Stimulated activated CD8-positive, alpha-beta memory T cell treated with anti-CD3 and anti-CD28 coated beads, Interleukin-7, amount 100 ng/mL, for 48 hours (primary cell): ENCODE measurements at places on chromosomes 16 and 17.

DNA sequence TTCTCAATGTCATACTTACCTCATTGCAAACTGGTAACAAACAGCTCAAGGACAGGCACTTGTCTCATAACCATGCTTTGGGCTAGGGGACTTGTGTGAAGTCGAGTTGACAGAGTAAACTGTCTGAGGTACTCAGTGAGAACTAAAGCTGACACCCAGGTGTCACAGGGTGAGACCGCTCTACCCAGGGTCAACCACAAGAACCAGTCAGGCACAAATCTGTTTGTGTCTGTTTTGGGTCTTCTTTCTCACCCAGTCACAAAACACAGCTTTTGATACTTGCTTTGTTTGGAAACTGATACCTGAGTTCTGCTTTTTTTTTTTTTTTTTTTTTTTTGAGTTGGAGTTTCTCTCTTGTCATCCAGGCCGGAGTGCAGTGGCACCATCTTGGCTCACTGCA is 161.1 kb downstream of the STX8 start:
- no peak for DNase-seq

DNA sequence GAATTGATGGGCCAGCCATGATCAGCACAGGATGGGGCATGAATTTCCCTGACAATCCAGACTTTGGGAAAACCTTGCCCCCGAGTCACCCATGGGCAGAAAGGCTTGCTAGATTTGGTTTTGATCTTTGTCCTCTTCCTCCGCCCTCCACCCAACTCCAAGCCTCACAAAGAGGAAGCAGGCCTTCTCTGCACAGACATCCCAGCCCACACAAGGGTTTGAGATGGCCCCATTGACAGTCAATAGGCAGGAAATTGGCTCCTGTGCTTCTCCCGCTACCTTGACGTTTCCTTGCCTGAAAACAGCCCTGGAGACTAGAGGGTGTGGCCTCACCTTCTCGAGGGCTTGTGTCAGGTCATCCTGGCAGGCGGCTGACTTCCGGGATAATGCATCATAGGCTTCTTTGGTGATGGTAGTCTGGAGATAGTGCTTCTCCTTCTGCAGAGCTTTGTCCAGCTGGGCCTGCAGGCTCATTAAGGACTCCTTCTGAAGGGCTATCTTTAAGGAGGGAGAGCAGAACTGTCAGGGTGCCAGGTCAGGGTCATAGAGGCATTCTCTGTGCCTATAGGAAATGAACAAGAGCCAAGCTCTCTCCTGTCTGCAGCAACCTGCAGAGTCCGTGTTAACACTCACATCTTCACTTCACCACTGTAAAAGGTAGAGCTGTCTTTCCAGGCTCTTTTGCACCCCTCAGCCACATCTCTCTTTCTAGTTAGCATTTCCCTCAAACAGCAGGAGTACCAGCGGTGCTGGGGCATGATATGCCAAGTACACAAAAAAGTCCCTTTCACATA is 32.2 kb downstream of the DHX38 start:
- DNase-seq, result no peak

DNA sequence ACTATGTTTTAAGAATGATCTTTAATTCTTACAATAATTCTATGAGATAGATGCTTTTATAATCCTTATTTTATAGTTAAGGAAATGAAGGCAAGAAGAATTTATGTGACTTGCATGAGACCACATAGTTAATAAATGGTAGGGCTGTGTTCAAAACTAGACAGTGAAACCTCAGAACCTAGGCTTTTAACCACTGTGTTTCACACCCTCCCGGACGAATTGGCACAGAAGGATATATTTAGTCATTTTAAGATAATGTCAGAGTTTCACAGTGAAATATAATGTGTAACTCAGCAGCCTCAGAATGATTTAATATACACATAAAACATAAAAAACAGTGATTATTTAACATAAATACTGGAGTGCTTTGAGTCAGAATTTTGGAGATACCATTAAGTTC is 57.0 kb downstream of the NSRP1 start:
- no peak for DNase-seq

DNA sequence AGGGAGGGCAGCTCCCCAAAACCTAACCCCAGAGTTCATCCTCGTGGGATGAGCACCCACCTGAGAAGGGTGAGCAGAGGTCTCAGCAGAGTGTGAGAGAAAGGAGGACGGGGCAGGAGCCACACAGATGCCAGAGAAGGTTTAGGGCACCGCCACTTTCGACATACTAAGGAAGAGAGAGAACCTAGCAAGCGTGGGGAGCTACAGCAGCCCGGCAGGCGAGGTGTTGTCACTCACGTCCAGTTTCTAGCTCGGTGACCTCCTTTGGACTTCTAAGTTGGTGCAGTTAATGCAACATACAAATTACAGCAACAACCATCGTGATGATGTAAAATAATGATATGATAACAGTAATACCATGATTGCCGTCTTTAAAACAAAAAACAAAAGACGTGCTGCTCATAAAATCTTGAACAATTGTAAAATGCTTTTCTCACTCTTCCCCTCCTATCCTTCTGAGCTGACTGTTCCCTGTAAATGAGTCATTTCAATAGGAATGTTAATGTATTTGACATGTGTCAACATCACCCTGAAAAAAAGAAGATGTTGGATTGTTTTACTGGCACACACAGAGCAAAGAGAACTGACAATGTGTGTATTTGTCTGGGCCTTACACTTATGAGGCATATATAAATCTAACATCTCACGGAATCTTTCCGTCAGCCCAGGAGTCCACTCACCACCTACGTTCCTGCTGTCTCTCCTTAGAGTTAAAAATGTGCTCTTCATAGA is 158.2 kb upstream of the MAF start:
- DNase-seq, result no peak

- no peak for DNase-seq
Observed at GRCh38 chr16:21684199-21684598, 20.4 kb downstream of the OTOA start.

DNA sequence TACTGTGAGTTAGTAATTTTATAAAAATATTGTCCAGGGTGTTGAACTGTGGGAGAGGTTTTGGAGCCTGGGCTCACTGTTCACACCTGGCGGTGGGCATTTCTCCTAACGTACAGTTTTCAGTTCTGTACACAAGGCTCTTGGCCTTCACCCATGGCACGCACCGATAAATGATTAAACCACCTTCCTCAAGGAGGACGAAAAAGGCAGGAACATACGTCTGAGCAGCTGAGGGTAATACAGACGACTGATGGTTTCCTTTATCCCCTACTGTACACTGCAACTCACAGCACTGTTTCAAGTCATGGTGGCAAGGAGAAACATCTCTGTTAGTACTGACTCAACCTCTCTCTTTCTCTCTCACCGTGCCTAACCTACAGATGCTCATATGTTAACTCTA is 1.4 kb upstream of the ST6GALNAC1 start:
- no peak for DNase-seq

- no peak for DNase-seq
Observed at GRCh38 chr17:882827-883585, 96.6 kb downstream of the NXN start.

DNA sequence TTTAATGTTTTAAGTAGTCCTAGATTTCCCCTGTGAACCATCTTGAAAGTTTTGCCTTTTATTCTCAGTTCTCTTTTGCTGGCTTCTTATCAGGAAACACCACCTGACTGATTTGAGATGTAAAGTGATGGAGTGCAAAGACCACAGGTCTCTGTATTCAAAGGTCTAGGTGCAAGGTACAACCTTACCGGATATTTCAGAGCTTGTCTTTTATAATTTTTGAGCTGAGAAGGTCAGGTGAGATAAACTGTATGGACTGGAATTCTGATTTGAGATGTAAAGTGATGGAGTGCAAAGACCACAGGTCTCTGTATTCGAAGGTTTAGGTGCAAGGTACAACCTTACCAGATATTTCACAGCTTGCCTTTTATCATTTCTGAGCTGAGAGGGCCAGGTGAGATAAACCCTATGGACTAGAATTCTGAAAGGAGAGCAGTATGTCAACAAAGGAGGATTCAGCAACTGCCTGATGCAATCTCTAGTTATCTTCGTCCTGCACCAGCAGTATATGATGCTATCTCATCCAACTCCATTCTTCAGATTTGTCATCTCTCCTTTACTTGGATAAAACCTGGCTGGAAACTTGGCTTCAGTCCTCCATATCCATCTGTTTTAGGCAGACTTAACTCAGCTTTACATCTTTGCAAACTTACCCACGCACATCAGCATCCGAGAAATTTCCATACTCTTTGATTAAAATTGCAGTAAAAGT is 64.3 kb downstream of the CENPV start:
- DNase-seq, result no peak

DNA sequence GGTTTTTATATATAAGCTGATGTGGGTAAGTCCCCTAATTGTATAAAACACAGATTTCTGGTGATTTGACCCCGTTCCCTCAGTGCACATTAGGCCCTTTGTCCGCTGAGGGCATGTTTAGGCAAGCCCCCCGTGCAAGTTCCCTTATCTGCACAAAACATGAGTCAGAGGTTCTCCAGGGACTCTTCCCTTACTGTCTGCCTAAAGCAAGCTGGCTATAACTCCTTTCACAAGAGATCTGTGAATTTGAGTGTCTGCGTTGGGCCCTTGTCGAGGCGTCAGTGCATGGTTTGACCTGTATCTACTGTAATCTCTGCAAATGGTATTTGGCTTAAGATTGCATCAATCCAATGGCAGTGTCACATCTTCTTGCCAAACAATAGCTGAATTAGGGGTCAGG is 712.8 kb downstream of the CDH8 start:
- no peak for DNase-seq

- no peak for DNase-seq
Observed at GRCh38 chr16:57092786-57093411, 516 bp downstream of the CPNE2 start.

DNA sequence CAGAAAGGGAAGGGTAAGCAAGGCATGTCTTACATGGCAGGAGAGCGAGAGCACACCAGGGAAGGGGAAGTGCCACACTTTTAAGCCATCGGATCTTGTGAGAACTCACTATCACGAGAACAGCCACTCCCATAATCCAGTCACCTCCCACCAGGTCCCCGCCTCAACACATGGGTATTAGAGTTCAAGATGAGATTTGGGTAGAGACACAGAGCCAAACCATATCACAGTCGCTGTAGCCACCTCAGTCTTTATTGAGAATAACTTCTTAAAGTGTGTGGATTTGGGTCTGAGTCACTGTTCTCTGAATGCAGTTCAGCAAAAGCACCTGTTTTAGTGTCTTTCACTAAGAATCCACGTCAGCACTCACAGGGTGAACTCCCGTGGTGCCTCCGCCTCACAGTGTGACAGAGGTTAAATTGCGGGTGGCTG is 195.2 kb upstream of the CHMP6 start:
- DNase-seq, result no peak

GRCh38 chr16:1903220-1903574 is 15.0 kb downstream of the HS3ST6 start:
- DNase-seq, result no peak

- no peak for DNase-seq
Observed at GRCh38 chr16:54136276-54136625, 150.3 kb downstream of the IRX3 start.

- DNase-seq, result peak; percentile 29
Observed at GRCh38 chr16:71542377-71542776, 16.2 kb downstream of the CHST4 start.

DNA sequence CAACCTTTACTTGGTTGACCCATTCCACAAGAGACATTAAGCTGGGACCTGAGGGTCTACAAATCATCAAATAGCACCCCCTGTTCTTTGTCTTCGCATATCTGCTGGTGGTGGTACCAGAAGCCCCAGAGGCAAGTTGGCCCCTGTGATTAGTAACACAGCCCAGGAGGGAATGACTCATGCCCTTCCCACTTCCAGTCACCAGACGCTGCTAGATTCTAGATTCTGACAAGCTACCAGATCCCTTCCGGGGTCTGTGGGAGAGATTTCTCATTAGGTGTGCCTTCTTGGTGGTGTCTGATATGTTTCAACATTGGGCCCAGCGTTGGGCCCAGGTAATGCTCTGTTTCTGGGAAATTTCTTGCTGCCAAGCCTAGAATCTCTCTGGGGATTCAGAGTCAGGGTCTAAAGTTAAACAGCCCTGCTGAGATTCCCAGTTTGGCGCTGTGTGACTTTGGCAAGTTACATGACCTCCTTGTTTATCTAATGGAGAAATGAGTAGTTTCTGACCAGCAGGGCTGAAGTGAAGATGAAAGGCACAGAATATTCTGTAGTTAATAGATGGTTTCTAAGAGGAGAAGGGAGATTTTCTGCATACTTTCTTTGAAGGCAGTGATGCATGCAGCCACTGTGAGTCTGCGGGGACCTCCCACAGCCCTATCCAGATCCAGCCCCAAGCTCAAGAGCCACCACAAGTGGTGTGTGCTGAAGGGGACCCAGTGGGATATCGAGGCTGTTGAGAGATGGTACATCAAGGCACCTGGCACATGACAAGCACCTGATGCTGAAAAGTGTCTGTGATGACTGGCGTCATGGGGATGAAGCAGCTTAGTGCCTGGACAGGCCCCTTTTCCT is 3.9 kb downstream of the TRPV2 start:
- peak; percentile 82 for DNase-seq

- DNase-seq, result no peak
Observed at GRCh38 chr17:57357830-57358430, 101.6 kb downstream of the MSI2 start.

GRCh38 chr16:55817236-55817912 is 15.5 kb downstream of the CES1 start:
- no peak for DNase-seq

DNA sequence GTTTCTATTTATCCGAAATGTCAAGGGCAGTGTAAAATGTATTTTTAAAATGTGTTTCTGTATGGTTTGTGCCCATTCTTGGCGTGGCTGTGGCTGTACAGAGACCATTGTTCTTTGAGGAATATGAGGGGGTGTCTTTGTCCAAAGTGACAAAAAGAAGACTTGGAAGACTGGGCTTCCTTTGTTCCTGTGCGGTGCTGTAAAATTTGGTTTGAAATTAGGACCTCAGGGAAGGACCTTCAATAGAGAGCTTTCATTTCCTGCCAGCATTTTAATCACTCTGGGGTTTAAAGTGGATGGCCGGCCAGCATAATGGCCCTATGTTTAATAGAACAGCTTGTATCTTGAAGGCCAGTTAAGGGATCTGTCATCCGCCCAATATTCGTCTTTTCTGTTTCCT is 190.1 kb upstream of the TBX2 start:
- no peak for DNase-seq

DNA sequence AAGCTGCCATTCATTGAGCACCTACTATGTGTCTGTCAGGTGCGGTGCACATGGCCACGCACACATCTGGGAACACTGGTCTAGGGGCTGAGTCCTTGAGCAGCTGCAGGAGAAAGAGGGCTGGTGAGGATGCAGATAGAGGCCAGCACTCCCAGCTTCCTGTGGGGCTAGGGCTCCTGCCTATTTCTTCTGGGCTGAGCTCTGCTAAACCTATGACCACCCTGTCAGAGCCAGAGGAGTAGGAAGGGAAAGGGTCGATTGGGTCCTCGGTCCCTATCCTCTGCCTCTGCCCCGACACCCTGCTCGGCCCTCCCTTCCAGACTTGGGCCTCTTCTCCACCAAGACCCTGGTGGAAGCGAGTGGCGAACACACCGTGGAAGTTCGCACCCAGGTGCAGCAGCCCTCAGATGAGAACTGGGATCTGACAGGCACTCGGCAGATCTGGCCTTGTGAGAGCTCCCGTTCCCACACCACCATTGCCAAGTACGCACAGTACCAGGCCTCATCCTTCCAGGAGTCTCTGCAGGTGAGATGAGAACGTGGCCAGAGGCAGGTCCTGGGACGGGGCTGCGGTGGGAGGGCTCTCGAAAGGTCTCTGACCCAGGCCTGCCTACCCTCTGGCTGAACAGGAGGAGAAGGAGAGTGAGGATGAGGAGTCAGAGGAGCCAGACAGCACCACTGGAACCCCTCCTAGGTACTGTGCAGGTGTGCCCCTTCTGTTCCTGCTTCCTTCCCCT is 4.0 kb upstream of the TMEM88 start:
- DNase-seq, result no peak

GRCh38 chr16:57867000-57867561 is 64.8 kb upstream of the KIFC3 start:
- DNase-seq, result no peak
